ENCODE measurements at places on chromosomes 3 and 15. TPM values are rescaled to one million over a fixed set of nuclear protein-coding genes. Genes with fewer than 3 reads are reported as not detected.

DPPA2 gene
- total RNA-seq: not detected

SOX14 gene
- not detected for total RNA-seq

DLG1 gene
- total RNA-seq: 62.1 TPM

SLC22A13 gene
- total RNA-seq: not detected

SEC62 gene
- 25.1 TPM for total RNA-seq

SLC12A1 gene
- not detected for total RNA-seq

All from skeletal muscle tissue (tissue), 5 donors.